ENCODE measurements at places on chromosomes 13 and 19.

DNA sequence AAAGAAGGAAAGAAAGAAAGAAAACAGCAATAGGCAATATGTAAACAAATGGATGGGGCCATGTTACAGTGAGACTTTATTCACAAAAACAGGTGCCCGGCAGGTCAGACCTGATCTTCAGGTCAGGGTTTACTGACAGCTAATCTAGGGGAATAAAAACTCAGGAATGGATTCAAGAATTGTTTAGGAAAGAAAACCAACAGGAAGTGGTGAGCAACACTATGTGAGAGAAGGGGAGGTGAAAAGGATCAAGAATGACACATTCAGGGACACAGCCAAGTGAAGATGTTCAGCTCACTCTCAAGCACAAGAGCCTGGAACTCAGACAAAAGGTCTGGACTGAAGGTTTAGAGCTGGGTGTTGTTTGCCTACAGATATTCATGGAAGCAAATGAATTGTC, 244.5 kb downstream of the EFNB2 start:
- DNase-seq: no peak

DNA sequence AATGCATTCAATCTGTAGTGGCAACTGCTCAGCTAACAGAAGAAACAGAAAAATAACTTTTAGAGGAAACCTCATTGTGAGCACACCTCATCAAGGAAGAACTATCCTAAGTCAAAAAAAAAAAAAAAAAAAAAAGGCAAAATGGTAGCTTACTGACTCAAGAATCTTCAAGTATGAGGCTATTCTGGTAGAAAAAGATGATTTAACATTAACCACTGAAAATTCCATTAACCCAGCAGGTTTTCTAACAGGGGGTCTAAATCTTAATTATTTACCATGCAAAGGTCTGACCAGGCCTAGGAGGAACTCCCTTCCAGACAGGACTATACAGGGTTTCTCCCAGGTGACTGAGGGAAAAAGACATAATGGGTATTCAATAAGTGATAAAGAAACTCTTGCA, 28.4 kb upstream of the ZNF83 start:
- no peak for DNase-seq

DNA sequence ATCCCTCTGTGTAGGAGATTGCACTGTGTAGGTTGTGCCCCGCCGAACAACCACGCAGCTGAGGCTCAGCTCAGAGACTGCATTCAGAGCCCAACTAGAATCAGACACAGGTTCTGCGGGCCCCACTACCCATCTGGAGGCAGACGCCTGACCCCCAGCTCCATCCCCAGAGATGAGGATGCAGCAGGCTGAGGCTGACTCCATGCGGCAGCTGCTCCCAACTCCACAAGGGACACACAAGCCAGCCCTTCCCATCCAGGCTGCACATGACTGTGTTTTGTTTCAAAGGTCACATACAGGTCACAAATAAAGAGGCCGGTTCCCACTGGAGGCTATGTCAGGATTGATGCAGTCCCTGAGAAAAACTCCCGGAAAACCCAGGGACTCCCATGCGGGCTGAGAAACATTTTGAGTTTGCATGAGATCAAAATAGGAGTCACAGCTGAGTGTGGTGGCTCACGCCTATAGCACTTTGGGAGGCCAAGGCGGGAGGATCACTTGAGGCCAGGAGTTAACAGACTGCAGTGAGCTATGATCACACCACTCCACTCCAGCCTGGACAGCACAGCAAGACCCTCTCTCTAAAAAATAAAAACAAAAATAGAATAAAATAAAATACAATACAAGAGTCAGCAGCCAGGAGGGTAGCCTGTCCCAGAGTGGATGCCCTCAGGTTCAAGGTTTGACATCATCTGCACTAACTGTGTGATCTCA, 14.0 kb downstream of the ELL start:
- no peak for DNase-seq

- no peak for DNase-seq
Observed at GRCh38 chr13:40801255-40802217, 12.1 kb downstream of the SLC25A15 start.

GRCh38 chr13:64054321-64054720, 2638.7 kb upstream of the PCDH20 start:
- DNase-seq: no peak

GRCh38 chr13:60016229-60016628, 147.5 kb downstream of the DIAPH3 start:
- no peak for DNase-seq

DNA sequence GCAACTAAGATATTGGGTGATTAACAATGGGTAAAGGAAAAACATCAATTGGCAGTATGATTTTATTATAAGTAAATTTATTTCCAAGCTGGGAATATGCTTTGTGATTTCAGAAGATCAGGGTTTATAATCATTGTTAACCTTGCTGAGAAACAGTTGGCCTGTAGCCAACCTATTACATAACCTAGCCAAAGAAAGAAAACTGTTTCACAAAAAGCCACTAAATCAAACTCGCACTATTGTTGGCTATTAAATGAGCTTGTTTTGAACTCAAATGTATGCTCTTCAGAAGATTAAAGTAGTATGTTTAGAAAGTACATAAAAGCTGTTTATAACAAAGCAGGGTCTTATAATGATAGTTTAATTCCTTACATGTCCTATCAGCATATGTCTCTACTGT, 151.7 kb downstream of the LHFPL6 start:
- DNase-seq: no peak

DNA sequence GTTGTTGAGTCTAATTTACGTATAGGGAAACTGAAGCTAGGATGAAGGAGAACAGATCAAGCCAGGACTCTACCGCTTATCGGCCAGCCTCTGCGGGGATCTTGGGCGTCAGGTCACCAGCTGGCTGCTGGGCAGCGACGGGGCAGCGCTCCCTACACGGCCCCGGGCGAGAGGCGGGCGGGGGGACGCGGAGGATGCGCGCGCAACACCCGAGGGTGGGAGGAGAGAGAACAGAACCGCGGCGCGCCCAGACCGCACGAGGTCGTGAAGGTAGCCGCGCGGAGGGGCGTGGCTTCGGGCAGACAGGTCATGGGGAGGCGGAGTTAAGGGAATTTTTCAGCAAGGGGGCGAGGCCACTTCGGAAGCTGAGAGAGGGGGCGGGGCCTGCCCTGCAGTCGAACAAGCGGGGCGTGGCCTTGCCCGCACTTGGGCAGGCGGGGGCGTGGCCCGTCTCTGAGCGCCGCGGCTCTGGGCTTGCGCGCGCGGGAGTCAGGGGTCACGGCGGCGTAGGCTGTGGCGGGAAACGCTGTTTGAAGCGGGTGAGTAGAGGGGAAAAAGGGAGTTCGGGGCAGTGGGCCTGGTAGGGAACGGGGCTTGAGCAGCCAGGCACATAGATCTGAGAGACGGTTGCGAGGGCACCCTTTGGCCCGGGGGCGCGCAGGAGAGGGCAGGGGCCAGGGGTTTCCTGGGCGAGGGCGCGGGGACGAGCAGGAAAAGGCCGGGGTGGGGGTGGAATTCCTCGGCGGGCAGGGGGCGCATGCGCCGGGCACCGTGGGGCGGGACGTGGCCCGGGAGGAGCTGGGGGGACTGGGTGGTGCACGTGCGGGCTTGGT, at the start of gene POLD1:
Gene POLD1, plus strand, starts transcription at position 496 of the 833 bp plus-strand sequence. CDS start 14,505 bp downstream, outside the sequence.
- DNase-seq: peak; percentile 99

All from stimulated activated CD4-positive, alpha-beta T cell treated with anti-CD3 and anti-CD28 coated beads, Interleukin-15, amount 100 ng/mL, for 1 hour (primary cell).